GM06990 (cell line): ENCODE measurements at places on chromosomes 6 and 20.

DNA sequence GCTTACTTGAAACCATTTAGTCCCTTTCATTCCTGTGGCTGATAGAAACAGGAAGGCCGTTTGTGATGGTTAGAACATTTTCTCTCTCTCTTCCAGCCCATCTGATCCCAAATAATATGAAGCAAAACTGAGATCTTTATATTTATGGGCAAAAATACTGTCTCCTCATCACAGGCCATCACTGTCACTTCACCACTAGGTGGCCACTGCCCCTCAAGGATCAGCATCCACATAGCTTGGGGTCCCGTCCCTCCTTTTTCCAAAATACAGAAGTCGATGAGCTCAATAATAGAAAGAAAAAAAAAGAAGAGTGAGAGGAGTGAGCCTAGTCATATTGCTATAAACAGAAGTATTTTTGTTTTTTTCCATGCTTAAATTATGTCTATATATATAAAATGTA lies 46.4 kb upstream of the LAMP5 start:
- DNase-seq: no peak

GRCh38 chr6:138267971-138268895 lies 49.9 kb upstream of the PBOV1 start:
- DNase-seq: no peak

GRCh38 chr6:82040405-82041221 lies 206.9 kb downstream of the IBTK start:
- DNase-seq: no peak

GRCh38 chr6:16849280-16849987 lies 88.2 kb upstream of the ATXN1 start:
- DNase-seq: no peak

DNA sequence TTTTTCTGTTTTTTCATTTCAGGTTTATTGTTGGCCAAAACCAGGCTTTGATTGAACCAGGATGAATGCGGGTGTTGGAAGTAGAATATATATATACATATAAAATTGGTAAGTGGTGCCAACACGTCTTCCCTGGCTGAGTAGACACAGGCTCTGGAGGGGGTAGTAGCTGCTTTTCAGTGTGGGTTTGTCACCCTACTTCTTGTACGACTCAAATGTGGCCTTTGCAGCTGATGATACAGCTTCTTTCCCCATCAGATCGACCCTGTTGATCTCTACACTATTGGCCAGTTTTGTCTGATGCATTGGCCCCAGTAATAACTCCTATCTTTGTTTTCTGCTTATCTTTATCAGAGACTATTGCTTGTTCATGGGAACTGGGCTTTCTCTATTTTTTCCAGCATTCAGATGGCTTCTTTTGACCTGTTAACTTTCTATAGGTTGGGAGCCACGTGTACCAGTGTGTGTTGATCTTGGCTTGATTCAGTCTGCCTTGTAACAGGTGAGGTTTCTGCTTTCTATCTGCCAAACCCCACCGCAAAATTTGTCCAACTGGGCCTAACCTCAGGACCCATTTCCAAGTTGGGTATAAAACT lies 2.7 kb upstream of the ZNFX1 start:
- no peak for DNase-seq

GRCh38 chr6:22146931-22147701 lies 149.7 kb downstream of the PRL start:
- no peak for DNase-seq

- DNase-seq: peak; percentile 12
Observed at GRCh38 chr20:9616455-9616805, 102.0 kb downstream of the LAMP5 start.

DNA sequence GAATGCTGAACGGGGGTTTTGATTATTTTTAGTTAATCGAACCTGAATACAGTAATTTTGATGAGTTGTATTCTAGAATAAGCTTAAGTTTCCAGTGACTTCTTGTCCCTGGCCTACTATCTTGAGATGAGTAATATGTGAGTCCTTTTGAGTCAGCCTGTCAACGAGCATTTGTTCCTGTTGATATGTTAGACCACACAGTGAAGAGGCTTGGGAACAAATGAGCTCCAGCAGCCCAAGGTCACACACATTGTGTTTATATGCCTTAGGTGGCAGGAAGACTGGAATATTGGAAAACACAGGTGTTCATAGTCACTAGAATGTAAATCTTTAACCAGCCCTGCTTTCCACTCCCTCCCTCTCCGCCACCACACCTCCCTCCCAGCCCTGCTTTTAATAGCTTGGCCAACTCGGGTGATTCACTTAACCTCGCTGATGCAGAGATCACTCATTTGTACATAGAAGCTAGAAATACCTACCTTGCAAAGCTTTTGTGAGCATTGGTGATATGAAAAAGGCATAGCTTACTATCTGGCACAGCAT lies 9.1 kb downstream of the SMPDL3A start:
- peak; percentile 22 for DNase-seq

DNA sequence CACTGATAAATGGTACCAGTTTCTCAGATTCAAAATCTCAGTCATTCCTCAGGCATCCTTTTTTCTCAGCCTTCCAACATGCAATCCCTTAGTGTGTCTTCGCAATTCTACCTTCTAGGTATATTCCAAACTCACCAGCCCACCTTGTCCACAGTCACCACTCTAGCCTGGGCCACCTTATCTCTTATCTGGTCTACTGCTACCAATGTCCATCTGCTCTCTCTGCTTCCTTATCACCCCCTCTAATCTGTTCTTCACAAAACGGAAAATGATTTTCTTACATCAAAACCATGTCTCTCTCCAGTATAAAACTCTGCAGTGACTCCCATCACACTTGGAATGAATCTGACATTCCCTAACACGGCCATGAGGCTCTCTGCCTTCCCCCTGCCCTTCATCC lies 91.9 kb downstream of the PREP start:
- no peak for DNase-seq

DNA sequence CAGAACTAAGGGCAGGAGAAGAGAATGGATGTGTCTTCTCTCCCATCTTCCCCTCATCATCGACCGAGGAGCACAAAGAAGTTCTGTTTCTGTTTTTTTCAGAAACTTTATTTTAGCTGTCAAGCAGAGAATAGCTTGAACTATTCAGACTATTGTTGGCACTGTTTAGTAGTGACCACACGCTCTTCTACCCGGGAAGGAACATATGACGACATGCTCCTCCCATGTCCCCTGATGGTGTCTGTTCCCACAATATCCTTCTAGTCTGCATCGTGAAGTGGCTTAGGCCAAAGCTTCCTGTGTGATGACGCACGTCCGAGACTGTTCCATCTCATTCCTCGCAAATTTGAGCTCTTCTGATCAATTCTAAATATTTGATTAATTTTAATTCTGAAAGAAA lies 27.2 kb upstream of the KIF25 start:
- DNase-seq: no peak
